ENCODE measurements at places on chromosomes 12 and 14. TPM values are rescaled to one million over a fixed set of nuclear protein-coding genes. Genes with fewer than 3 reads are reported as not detected.

FGF23 gene
- total RNA-seq, result not detected

DPY19L2 gene
- total RNA-seq, result 1.7 TPM

INHBC gene
- total RNA-seq, result not detected

SIX6 gene
- not detected for total RNA-seq

CFAP73 gene
- total RNA-seq, result not detected

P2RX7 gene
- not detected for total RNA-seq

ANKRD9 gene
- 4.7 TPM for total RNA-seq

DPPA3 gene
- not detected for total RNA-seq

EPYC gene
- not detected for total RNA-seq

CD163 gene
- not detected for total RNA-seq

TMEM132D gene
- total RNA-seq, result not detected

ZDHHC22 gene
- 0.30 TPM for total RNA-seq

FZD10 gene
- not detected for total RNA-seq

KRT8 gene
- total RNA-seq, result 3,468 TPM

DGLUCY gene
- 15.7 TPM for total RNA-seq

NRXN3 gene
- total RNA-seq, result 0.97 TPM

MYO1H gene
- total RNA-seq, result not detected

TGM1 gene
- total RNA-seq, result 0.68 TPM

C1QL4 gene
- 6.0 TPM for total RNA-seq

B3GNT4 gene
- 0.99 TPM for total RNA-seq

DLK1 gene
- 0.36 TPM for total RNA-seq

TRPV4 gene
- 0.08 TPM for total RNA-seq

RASAL1 gene
- 0.32 TPM for total RNA-seq

OR4E1 gene
- total RNA-seq, result not detected

SYT10 gene
- total RNA-seq, result not detected

ADCY6 gene
- total RNA-seq, result 11.4 TPM

CEBPE gene
- not detected for total RNA-seq

KRT86 gene
- total RNA-seq, result 30.3 TPM

LRCOL1 gene
- total RNA-seq, result not detected

KCNMB4 gene
- 0.15 TPM for total RNA-seq

ARMH4 gene
- 0.50 TPM for total RNA-seq

GLIPR1 gene
- total RNA-seq, result 37.0 TPM

FGD4 gene
- 1.5 TPM for total RNA-seq

ETFBKMT gene
- 0.68 TPM for total RNA-seq

CLEC4C gene
- total RNA-seq, result not detected

TPPP2 gene
- not detected for total RNA-seq

SEC23A gene
- total RNA-seq, result 73.6 TPM
